ENCODE measurements at places on chromosomes 3 and 15. TPM values are rescaled to one million over a fixed set of nuclear protein-coding genes. Genes with fewer than 3 reads are reported as not detected.

The C2CD4A gene
- total RNA-seq: not detected

The HEG1 gene
- 114 TPM for total RNA-seq

DNA sequence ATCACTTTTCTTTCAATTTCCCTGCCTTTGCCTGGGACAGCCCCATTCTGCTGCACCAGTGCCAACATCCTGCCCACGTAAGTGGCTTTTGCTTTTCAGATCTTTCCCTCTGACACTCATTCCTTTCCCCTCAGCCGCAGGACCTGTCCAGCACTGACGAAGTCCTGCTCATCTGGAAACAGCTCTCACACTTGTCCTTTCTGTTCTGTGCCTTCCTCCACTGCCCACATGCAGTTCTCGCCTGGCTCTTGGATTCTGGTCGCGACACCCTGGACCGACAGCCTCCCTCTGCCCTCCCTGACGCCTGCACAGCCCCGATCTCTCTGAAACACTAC, 99.7 kb downstream of the ADCY5 start:
- no peak for DNase-seq

GRCh38 chr3:138344754-138345153, 3.6 kb upstream of the MRAS start:
- no peak for DNase-seq

- DNase-seq: no peak
Observed at GRCh38 chr15:90545095-90545494, 15.4 kb downstream of the CRTC3 start.

GRCh38 chr3:117488983-117489382, 779.4 kb downstream of the TUSC7 start:
- DNase-seq: no peak

- DNase-seq: no peak
Observed at GRCh38 chr3:127954640-127955039, 39.6 kb downstream of the KBTBD12 start.

- DNase-seq: no peak
Observed at GRCh38 chr15:38996111-38996631, 431.6 kb upstream of the RASGRP1 start.

GRCh38 chr3:171113716-171114115, 87.2 kb upstream of the SLC2A2 start:
- DNase-seq: no peak
